ENCODE measurements at places on chromosomes 13 and 19.

- no peak for DNase-seq
These were observed 118.1 kb upstream of the FRY start for GRCh38 chr13:31913459-31913858.

DNA sequence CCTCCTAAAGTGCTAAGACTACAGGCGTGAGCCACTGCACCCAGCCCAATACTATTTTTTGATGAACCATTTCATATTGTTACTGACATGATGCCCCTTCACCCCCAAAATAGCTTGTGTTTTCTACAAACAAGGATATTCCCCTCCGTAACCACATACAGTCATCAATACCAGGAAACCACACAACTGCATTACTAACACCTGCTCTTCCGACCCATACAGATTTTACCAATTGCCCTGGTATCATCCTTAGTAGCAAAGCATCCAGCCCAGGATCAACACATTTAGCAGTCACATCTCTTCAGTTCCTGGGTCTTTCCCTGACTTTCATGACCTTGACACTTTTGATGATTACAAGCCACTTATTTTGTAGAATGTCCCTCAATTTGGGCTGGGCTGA lies 33.6 kb downstream of the KCTD15 start:
- DNase-seq = no peak

DNA sequence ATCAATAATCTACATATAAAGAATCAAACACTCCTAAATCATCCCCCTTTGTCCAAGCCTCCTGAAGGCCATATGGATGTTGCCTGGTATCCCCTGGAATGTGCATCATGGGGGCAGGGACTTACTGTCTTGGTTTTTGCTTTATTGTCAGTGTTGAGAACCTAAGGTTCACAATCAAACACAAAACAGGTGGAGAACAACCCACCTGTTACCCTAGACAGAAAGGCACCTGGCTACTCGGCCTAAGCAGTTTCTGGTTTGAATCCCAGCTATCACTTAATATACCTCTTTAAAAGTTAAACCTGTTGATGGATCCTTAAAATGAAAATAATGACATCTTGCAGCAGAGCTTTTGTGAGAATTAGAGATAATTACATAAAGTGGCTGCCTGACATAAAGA lies 68.9 kb downstream of the DCLK1 start:
- no peak for DNase-seq

DNA sequence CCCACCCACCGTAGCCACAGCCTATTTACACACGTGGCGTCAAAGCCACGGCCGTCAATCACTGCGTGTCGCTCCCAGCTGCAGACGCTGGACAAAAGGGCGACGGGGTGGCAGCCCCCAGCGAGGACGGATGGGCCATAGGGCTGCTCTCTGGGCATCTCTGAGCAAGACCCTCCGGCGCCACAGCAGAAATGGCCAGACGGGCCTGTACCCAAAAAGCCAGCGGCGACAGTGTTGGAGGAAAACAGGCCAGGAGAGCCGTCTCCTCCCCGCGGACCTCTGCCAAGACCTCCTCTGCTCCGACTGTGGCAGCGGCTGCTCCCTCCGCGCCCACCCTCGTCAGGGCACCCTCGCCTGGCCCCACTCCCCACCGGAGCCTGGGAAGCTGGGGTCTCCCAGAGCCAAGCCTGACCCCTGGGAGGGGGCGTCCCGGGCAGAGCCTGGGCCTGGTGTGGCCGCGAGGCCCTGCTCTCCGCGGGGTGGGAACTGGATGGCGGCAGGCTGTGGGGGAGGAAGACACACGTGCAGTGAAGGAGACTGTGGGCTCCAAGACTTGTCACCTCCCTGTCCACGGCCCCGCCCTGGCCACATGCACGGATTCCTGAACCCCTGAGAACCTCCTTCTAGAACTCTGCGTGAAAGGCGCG lies 2.7 kb downstream of the C2CD4C start:
- no peak for DNase-seq

GRCh38 chr19:44574186-44574950 lies 39.0 kb upstream of the IGSF23 start:
- DNase-seq = no peak

GRCh38 chr13:20337884-20338551 lies 105.9 kb upstream of the GJB6 start:
- DNase-seq = no peak

DNA sequence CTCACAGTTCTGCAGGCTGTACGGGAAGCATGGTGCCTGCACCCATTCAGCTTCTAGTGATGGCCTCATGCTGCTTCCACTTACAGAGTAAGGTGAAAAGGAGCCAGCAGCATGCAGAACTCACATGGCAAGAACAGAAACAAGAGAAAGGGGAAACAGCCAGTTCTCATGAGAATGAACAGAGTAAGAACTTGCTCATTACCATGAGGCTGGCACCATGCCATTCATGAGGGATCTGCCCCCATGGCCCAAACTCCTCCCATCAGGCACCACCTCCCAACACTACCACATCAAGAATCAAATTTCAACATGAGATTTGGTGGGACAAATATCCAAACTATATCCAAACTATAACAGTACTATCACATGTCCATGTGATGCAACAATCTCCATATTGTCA lies 72.1 kb downstream of the KATNAL1 start:
- peak; percentile 26 for DNase-seq

DNA sequence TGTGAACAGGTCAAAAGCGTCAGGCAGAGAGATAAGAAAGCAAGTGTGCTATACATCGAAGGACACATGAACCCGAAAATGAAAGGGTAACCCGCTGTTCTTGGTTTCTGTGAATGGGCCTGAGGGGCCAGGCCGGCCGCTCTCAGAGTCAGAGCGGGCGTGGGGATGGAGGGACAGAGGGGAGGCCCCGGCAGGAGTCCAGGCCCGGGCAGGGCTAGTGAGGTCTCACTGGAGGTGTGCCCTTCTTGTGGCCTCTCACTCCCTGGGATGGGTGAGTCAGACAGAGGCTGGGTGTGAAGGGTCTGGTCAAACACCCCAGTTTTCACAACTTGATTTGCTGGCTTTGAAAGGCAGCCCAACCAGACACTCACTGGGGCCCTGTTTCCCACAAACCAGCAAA lies 17.4 kb upstream of the NDUFS7 start:
- DNase-seq = no peak

DNA sequence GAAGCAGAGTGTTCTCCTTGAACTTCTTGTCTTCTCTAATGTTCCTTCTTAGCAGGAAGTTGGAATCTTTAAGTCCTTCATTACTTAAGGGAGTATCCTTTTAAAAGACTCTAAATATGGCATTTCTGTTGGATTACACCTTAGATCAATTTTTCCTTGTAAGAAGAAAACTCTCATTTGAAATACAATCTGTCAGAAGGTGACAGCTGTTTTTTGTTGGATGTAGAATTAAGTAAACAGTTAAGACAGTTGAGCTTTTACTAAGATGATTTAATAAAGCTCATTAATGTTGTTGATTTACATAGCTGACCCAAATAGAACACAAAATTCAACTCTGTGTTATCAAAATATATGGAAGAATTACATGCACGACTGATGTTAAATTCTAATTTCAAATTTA lies 16.7 kb upstream of the MBNL2 start:
- no peak for DNase-seq

DNA sequence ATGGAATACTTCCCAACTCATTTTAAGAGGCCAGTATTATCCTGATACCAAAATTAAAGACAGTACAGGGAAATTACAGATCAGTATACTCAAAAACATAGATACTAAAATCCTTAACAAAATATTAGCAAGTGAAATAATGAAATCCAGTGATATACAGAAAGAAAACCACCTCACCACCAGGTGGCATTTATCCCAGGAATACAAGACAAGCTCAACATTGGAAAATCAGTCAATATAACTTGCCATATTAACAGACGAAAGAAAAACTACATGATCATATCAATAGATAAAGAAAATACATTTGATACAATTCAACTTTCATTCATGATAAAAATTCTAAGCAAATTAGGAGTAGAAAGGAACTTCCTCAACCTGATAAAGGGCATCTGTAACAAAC lies 6.7 kb upstream of the GNA15 start:
- DNase-seq = peak; percentile 86

Data from choroid plexus epithelial cell (primary cell).